Activated T-cell treated with anti-CD3 and anti-CD28 coated beads for 1 hour (primary cell): ENCODE measurements at places on chromosomes 6 and 20.

DNA sequence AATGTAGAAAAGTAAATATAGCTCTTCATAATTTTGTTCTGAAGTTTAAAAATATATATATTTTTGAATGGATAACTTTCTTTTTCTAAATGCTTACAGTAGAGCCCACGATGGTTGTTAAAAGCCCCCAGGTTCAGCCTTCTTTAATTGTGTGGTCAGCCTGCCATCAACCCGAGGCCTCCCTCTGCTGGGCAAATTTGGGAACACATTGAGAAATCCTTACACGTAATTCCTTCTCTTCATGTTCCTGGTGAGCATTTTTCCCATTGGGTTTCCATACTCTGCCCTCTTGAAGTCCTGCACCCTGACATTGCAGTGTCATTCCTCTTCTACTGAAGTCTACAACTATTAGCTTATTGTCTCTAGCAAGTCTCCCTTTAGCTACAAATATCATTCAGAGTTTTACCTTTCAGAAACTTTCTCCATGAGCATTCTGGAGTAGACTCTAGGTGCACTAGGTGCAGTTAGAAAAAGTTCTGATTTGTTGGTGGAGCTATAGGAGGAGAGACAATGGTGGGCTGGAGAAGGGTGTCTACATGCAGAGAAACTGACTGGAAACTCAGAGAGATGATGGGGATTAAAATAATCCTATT lies 40.6 kb downstream of the TRIM38 start:
- DNase-seq, result no peak

DNA sequence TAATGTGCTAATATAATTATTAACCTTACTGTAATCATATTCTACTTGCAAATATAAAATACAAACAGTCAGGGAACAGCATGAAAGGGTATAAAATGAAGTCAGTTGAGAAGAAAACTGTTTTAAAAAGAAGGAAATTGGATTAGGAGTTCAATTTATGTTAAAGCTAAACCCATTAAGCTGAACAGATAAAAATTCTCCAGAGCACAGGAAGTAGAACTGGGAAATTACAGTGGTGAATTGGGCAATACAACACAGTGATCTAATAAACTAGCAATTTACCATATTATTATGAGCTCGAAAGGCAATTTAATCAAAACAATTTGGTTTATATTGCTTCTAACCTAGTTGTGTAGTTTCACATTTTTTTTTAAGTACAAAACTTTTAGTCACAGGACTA lies 407.4 kb upstream of the RGS17 start:
- DNase-seq, result no peak

DNA sequence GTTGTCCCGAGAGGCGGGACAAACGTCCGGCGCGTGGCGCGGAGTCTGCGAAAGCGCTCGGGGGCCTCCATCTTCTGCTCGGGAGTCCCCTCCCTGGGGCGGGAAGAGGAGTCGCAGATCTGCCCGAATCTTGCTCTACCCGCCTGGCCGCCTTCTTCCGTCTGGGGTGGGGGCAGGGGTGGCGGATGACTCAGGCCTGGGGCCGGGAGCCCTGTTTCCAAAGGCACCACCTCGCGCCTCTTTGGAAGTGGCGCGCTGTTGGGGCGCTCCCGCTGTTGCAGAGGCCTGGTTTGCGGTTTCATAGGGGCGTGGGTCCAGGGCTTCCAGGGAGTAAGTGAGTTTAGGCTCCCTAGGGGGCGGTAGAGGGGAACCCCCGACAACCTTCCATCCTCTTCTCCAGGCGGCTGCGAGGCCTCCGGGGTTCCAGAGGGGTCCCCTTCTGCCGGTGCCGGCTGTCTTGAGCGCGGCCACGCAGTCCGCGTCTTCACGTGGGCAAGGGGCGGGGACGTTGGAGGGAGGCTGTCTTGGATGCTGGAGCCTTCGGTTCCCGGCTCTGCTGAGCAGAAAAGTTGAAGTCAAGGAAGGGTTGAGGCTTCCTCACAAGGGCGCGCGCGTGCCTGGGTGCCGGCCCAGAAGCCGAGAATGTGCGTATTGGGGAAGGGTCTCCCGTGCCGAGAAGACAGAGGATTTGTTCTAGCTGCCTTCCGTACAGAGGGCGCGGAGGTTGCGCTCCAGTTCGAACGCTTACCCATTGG lies 2.6 kb upstream of the TFAP2C start:
- no peak for DNase-seq

GRCh38 chr20:21099751-21100577 lies 6.2 kb downstream of the LINC00237 start:
- no peak for DNase-seq

DNA sequence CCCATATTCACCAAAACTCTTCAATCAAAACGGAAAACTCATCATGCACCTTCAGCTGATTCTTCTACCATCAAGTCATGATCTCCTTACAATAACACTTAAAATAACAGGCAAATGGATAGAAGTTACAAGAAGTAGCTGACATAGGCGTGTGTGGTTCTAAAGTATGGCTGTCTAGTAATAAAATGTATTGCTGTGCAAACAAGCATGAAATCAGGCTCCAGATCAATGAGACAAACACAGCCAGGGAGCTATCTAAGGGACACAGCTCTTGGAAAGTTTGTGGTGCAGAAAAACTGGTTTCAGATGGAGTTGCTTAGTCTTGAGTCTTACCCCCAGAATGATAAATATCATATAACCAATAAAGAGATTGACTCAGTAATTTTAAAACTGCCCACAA lies 434.8 kb upstream of the NOX3 start:
- DNase-seq, result no peak

GRCh38 chr6:24936641-24937317 lies 1.0 kb upstream of the RIPOR2 start:
- peak; percentile 40 for DNase-seq

GRCh38 chr6:73085443-73085871 lies 139.8 kb downstream of the KHDC1L start:
- DNase-seq, result no peak

GRCh38 chr6:37845930-37846329 lies 26.4 kb downstream of the ZFAND3 start:
- no peak for DNase-seq

DNA sequence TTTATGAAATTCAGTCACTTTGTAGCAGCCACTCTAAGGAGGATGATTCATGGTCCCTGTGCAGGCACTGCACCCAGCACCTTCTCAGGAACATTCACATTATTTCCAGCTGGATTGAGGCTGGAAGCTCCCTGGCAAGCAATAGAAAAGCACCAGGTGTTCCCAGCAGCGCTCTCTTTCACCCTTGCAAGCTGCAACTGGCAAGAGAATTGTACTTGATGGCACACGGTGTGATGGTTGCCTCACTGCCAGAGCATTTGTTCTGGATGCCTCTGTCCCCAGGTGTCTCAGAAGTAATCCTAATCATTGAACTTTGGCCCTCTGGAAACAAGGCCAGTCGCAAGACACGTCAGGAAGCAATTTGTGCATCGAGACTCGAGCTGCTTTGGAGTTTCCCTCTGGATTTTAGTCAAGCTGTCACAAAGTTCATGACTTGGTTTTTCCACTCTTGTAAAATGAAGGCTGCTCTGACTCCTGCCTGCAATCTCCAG lies 24.9 kb upstream of the PHACTR2 start:
- no peak for DNase-seq
